ENCODE measurements at places on chromosomes 2 and 18.

GRCh38 chr18:63994783-63995399 lies 25.0 kb downstream of the SERPINB8 start:
- DNase-seq: peak; percentile 64

DNA sequence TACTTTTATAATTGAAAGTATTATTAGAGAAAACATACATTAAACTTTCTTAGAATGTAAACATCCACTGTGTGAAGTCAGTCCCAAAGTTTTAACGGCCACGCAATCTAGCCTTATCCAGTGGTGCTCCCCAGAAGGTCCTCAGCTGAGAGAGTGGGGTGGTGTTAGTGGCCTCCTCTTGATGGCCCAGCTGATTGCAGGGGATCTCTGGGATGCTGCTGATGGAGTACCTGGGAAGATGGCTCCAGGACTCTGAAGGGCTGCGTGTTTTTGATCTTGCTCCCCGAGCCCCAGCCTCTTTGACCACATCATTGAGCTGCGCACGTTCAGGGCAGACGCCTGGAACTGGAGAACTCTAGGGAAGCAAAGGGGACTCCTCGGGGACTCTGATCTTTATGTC lies 181.4 kb downstream of the FAM210A start:
- no peak for DNase-seq

DNA sequence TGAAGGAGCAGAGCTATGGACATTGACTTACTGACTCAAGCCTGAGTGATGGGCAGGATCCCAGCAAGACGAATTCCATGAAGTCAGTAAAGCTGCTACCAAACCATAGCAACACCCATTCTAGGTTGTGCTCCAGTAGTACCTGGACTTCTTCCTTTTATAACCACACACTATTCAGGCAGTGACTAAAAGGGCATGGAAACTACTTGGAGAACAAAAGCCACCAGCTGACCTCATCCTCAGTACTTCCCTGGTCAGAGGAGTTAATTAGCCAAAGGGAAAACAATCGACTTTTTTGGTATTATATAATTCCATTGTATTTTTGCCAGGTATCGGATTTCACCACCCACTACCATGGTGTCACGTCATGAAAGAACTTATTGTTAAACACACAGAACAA lies 237.1 kb downstream of the TTC32 start:
- DNase-seq: no peak

GRCh38 chr2:162261032-162261945 lies 18.0 kb upstream of the FAP start:
- no peak for DNase-seq

DNA sequence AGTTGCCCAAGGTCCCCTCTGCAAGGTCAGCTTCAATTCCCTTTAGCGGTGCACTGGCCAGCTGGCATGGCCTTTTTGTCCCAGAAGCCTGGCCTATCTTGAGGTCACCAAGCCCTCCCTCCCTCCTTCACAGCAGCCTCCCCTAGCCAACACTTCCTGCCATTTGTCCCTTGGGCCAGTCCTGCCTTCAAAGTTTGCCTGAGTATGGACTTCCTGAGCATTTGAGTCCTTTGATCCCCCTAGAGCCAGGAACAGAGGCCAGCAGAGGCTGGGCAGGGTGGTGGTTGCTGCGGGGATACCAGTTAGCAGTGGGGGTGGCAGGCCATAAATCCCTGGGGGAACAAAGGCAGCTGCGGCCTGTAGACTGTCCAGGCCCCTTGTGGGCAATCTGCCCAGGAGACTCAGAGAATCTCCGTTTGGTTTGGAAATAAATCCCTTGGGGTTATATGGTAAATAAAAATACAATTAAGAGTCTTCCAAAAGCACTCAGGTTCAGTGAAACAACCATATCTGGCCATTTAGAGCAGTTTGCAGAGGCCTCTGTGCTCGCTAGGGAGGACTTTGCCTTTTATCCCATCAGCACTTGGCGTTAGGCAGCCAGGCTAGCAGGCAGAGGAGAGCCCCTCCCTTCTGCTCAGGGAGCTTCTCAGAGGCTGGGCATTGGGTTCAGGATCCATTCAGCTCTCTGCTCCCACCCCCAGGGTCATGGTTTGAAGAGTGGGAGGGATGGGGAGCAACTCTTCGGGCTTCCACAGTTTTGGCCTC lies 3.1 kb upstream of the HES6 start:
- no peak for DNase-seq

DNA sequence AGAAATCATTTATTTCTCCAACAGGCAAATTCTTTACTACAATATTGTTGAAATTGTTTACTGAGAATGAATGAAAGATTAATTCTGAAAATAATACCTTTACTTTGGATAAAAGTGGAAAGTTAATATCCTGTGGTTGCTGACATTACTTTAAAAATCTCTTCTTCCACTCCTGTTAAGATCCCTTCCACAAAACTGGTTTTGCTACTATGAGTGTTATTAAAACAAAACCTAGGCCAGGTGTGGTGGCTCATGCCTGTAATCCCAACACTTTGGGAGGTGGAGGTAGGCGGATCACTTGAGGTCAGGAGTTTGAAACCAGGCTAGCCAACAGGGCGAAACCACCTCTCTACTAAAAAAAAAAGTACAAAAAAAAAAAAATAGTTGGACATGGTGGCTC lies 123.9 kb upstream of the CCDC150 start:
- no peak for DNase-seq

GRCh38 chr2:188291617-188292347 lies at the start of gene GULP1:
GULP1 (plus strand) TSS chr2:188291874; CDS start chr2:188477703, 185,829 bp downstream.
- peak; percentile 76 for DNase-seq

- peak; percentile 52 for DNase-seq
Observed at GRCh38 chr2:7324706-7325105, 407.5 kb downstream of the RNF144A start.

DNA sequence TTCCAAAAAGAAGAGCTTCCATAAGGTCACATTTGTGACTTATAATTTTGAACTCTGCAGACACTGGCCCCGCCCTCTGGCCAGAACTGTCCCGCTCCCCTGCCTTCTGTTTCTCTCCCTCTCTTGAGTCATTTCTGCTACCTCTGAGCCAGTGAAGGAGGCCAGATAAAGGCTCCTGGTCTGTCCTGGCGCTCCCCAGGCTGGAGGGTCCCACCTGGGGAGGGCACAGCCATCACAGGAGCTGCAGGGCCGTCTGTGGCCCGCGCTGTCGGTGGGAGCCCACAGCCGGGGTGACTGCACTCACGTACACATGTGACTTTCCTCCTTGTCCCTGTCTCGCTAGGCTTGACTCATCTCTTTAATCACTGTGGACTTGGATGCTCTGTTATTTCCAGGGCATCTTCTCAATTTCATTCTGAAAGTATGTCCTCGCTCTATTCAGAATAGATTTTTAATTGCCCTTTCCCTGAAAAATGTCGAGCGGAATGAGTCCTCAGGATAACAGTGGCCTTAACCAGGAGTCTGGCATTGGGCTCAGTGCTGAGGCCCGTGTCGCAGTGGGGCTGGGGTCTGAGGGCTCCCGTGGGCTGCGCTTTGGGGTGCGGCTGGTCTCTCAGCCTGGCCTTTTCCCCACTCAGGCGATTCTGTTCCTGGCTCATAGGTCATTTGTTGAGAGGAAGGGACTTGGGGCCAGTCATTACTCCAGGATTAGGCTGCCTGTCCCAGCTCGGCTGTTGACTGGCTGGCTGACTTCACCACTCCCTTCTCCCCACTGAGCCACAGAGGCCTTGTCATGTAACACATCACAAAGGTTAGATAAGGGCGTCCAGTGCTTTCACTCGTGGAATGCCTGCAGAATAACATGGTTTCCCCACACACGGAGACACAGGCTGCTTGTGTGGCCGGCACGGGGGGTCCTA lies 34.5 kb downstream of the KLHL29 start:
- no peak for DNase-seq

- DNase-seq: no peak
Observed at GRCh38 chr18:10482985-10483949, 28.8 kb downstream of the APCDD1 start.

- no peak for DNase-seq
Observed at GRCh38 chr2:44596537-44597320, 235.0 kb downstream of the CAMKMT start.

DNA sequence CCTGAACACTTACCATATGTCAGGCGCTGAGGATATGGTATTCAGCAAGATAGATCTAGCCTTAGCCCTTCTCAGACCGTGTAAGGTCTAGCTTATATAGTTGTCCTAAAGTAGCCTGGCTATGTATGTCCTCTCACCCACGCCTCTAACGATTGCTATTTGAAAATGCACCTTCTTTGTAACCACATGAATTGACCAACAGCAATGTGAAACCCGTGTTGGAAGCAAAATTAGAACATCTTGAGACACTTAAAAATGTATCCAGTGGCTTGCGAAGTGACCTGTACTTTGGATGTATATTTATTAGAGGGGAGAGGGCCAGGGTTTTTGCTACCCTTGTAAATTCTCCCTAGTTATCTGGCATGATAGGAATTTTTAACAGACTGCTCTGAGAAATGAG lies 860.0 kb upstream of the ZEB2 start:
- DNase-seq: no peak

GRCh38 chr2:54676656-54677055 lies 46.8 kb upstream of the EML6 start:
- no peak for DNase-seq

- DNase-seq: no peak
Observed at GRCh38 chr2:173972636-173973035, 7.5 kb upstream of the SP3 start.

GRCh38 chr2:16241166-16242160 lies 301.1 kb downstream of the MYCN start:
- no peak for DNase-seq

- peak; percentile 28 for DNase-seq
Observed at GRCh38 chr2:70655786-70656185, 102.2 kb upstream of the TGFA start.

DNA sequence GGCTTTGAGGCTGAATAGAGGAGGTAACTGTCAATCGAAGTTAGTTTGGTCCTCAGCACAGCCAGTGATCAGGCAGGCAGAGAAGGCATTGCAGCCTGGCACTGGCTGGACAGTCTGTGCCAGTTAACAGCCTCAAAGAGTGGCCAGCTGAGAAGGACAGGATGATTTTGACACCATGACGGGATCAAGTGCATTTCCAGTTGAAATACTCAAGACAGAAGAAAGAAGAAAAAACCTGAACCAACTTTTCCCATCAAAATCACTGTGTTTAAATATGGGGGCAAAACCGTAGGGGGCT lies 96.7 kb upstream of the ZCCHC2 start:
- no peak for DNase-seq

DNA sequence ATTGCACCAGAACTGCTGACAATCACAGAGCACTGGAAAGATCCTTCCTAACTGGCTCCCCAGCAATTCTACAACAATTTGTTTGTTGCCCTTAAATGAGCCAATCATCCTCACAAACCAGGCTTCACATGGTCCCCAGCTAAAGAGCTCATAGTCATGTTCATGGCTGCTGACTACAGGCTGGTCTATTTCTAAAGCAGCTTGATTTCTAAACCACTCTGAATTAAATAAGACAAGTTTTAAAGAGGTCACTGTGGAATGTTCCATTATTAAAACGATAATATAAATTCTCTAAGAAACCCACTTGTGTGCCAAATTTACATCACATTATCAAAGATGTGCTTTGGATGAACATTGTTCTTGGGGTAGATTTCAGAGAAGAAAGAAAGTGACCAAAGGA lies 110.7 kb downstream of the COPS8 start:
- DNase-seq: no peak

DNA sequence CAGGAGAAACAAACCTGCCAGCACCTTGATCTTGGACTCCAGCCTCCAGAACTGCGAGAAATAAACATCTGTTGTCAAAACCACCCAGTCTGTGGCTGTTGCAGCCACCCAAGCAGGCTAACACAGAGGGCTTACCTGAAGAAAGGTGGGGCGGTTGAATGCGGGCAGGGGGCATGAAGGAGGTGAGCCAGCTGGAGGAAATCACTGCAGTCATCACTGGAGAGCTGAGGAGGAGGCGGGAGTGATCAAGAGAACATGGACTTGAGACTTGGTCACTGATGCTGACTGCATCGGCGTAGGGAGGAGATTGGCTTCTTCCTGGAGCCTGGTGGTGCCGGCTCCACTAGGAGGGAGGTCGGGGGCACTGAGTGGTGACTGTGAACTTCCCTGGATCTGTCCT lies 14.6 kb upstream of the ARMC9 start:
- no peak for DNase-seq

GRCh38 chr2:157751462-157752058 lies 122.9 kb upstream of the ACVR1C start:
- peak; percentile 57 for DNase-seq

- no peak for DNase-seq
Observed at GRCh38 chr2:240142256-240142775, 1.9 kb upstream of the OTOS start.

DNA sequence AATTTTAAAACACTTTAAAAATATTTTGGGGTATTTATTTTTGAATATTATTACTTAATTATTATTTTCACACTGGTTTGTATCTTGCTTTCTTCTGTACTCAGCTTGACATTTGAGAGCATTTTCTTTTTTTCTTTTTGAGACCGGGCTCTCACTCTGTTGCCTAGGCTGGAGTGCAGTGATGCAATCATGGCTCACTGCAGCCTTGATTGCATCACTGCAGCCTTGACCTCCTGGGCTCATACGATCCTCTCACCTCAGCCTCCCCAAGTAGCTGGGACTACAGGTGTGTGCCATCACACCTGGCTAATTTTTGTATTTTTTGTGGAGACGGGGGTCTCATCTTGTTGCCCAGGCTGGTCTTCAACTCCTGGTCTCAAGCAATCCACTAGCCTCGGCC lies 79.9 kb upstream of the DLX2 start:
- DNase-seq: no peak

DNA sequence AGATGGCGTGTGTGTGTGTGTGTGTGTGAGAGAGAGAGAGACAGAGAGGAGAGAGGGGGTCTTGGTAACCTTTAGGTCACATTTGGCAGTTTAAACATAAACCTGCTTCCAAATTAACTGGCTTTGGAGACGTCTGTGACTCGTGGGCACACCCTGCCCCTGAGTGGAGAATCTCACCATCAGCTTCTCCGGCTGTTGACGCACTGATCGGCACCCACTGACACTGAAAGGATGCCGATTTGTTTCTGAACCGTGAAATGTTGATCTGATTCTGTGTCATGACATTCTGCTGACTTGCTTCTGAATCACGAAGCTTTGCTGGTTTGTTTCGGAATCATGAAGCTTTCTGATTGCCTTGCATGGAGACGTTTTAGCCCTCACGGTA lies 114.7 kb downstream of the RTP5 start:
- DNase-seq: peak; percentile 10

DNA sequence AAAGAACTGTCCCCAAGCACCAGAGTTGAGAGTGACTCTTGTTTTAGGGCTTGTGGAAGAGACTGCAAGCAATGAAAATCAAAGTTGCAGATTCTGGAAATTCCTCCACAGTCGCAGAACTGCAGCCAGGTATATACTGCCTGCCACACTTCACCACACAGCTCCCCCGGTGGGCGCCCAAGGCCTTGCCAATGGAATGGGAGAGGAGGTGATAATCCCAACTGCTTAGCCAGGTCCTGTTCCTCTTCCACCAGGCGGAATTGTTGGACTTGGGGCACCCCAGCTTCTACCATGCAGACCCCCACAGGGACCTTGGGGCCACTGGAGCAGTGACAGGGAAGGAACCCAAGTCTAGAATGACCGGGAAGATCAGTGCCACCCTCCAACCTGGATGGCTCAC lies 4.8 kb upstream of the PDIA6 start:
- DNase-seq: peak; percentile 80

GRCh38 chr18:12038082-12038638 lies 55.5 kb upstream of the ANKRD62 start:
- no peak for DNase-seq
